ENCODE measurements at places on chromosomes 4 and X.

GRCh38 chr4:70808151-70808550 is 31.5 kb downstream of the GRSF1 start:
- DNase-seq = no peak

DNA sequence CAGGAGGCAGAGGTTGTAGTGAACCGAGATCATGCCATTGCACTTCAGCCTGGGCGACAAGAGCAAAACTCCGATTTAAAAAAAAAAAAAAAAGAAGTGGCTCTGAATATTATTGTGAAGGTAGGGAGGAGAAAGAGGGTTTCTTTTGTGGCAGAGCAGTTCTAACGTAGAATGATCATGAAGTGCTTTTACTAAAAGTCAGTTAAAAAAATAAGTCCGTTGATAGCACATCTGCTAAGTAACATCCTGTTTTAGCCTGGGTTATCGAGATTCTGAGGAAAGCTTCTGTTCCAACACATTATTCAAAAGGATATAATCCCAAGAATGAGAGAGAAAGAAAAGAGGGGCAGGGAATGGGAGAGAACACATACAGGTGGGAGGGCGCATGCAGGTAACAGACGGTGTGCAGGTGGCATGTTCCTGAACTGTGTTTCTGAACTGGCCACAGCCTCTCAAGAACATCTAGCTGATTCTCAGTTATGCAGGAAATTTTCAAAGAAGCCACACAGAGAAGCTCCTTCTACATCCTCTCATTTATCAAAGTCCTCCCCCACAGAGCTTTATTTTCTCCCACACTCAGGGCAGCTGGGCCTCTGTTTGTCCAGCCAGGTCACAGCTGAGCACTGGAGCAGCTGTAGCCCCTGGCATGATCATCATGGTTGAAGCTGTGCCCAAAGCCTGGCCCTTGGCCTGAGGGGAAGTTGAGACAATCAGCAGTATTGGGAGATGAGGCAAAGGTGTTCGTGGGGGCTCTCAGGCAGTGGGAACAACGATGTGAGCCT is 342.3 kb downstream of the ZNF674 start:
- DNase-seq = no peak

GRCh38 chr4:107999932-108000539 is 10.3 kb downstream of the HADH start:
- DNase-seq = no peak

GRCh38 chrX:49247916-49248811 is 12.9 kb downstream of the CCDC22 start:
- peak; percentile 53 for DNase-seq

DNA sequence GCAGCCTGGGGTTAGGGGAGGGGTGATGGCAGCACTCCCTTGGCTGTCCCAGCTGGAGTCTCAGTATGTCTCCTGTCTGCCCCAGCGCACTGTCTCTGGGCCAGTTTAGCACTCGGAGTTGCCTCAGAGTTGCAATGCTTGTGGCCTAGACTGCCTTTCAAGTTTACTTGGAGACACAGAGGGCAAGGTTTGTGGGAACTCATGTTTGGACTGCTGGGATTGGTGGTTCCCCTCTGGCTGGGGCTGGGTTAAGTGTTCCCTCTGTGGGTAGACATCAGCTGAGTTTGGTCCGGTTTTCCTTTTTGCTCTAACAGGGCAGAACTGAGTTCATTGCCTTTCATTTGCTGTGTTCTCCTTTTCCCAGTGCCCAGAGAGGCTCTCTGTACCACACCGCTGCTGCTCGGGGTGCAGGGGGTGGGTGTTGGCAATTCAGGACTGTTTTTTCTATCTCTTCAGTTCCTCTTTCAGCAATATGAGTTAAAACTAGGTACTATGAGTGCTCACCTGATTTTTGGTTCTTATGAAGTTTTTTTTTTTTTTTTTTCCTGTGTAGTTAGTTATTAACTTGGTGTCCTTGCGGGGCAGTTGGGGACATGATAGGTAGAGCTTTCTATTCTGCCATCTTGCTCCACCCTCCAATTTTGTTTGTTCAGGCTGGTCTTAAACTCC is 17.2 kb downstream of the RAB33B start:
- no peak for DNase-seq

DNA sequence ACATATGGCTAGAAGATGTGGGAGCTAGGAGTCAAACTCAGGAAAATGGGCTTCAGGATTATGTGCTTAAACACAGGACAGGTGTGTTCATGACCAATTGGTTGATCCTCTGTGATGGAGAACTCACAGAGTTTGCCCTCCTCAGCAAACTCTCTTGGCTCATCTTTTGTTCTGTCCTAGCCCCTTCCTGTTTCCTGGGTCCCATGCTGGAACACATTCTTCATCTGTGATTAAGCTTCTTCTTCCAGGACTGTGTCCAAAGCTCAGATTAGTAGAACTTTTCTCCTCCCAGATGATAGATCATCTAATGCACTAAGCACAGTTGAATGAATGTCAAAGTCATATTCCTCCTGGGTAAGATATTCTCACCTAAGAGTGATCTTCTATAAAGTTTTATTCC is 38.8 kb upstream of the TCEANC start:
- DNase-seq = no peak

Measured in osteoblast (primary cell).